SJCRH30 (cell line): ENCODE measurements at places on chromosomes 2 and 18. TPM values are rescaled to one million over a fixed set of nuclear protein-coding genes. Genes with fewer than 3 reads are reported as not detected.

- no peaks in the 10 kb centered on the region for H3K27me3 ChIP-seq
- H3K36me3 ChIP-seq: no peaks in the 10 kb centered on the region
- H3K27ac ChIP-seq: no peak overlapping the region
- H3K4me3 ChIP-seq: no peak overlapping the region
- H3K4me1 ChIP-seq: no peaks in the 10 kb centered on the region; the same call in 1 of the 2 replicates
Measured at GRCh38 chr18:48990481-48991318, 39.9 kb upstream of the SMAD7 start.

ESCO1 gene
- total RNA-seq: 14.5 and 16.5 TPM in 2 replicates

LHCGR gene
- total RNA-seq: not detected in 2 replicates

GRCh38 chr2:132875193-132875592 is 205.2 kb upstream of the LYPD1 start:
- H3K36me3 ChIP-seq: no peaks in the 10 kb centered on the region
- no peaks in the 10 kb centered on the region for H3K27me3 ChIP-seq
- no peak overlapping the region for H3K27ac ChIP-seq
- DNase-seq: no peak
- H3K4me1 ChIP-seq: peaks cover 5% of the 10 kb centered on the region; the same call in 1 of the 2 replicates
- H3K4me3 ChIP-seq: no peak overlapping the region

GRCh38 chr2:37149626-37150322 is 7.0 kb downstream of the EIF2AK2 start:
- H3K27me3 ChIP-seq: no peaks in the 10 kb centered on the region
- no peaks in the 10 kb centered on the region for H3K4me1 ChIP-seq
- H3K27ac ChIP-seq: no peak overlapping the region

CTIF gene
- total RNA-seq: 13.6 and 14.6 TPM in 2 replicates

UGGT1 gene
- 51.1 and 51.6 TPM in 2 replicates for total RNA-seq

DNA sequence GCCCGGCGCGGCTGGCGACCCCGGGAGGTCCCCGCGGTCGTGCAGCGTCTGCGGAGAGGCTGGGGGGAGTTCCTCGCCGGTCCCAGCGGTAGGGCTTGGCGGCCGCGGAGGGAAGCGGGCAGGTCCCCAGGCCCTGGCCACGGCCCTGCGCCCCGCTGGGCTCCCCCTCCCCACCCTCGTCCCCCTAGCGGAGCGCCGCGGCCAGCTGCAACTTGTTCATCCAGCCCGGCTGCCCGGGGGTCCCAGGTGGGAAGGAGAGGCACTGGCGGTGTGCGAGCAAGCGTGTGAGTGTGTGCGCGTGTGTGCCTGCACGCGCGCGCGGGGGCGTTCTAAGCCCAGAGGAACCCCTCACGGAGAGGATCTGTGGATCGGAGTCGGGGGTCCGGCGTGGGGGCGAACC is 1.3 kb downstream of the PTPRM start:
- no peaks in the 10 kb centered on the region for H3K4me1 ChIP-seq
- peak; percentile 47 for DNase-seq
- peak overlapping the region; percentile 84 for H3K4me3 ChIP-seq

CYP20A1 gene
- 19.4 and 21.8 TPM in 2 replicates for total RNA-seq

GRCh38 chr18:43578706-43579105 is 301.4 kb upstream of the SYT4 start:
- H3K36me3 ChIP-seq: no peaks in the 10 kb centered on the region
- no peaks in the 10 kb centered on the region for H3K4me1 ChIP-seq
- no peak overlapping the region for H3K27ac ChIP-seq

- H3K36me3 ChIP-seq: no peaks in the 10 kb centered on the region
- H3K4me3 ChIP-seq: no peak overlapping the region
- H3K27me3 ChIP-seq: no peaks in the 10 kb centered on the region
- DNase-seq: no peak
Measured at GRCh38 chr18:5302606-5303005, 7.1 kb upstream of the ZBTB14 start.

GRCh38 chr2:195687320-195688086 is 30.5 kb downstream of the SLC39A10 start:
- H3K4me3 ChIP-seq: no peak overlapping the region
- DNase-seq: no peak
- peaks cover 7% of the 10 kb centered on the region; the same call in 1 of the 2 replicates for H3K36me3 ChIP-seq
- no peaks in the 10 kb centered on the region for H3K27me3 ChIP-seq
- H3K27ac ChIP-seq: no peak overlapping the region

GRCh38 chr18:33576999-33577646 is 896 bp upstream of the ASXL3 start:
- no peak for DNase-seq
- no peaks in the 10 kb centered on the region for H3K4me1 ChIP-seq
- H3K36me3 ChIP-seq: no peaks in the 10 kb centered on the region
- H3K4me3 ChIP-seq: peak overlapping the region; percentile 60
- H3K27me3 ChIP-seq: peaks cover 13% of the 10 kb centered on the region

PRSS56 gene
- total RNA-seq: 0.38 and 0.48 TPM in 2 replicates

DNA sequence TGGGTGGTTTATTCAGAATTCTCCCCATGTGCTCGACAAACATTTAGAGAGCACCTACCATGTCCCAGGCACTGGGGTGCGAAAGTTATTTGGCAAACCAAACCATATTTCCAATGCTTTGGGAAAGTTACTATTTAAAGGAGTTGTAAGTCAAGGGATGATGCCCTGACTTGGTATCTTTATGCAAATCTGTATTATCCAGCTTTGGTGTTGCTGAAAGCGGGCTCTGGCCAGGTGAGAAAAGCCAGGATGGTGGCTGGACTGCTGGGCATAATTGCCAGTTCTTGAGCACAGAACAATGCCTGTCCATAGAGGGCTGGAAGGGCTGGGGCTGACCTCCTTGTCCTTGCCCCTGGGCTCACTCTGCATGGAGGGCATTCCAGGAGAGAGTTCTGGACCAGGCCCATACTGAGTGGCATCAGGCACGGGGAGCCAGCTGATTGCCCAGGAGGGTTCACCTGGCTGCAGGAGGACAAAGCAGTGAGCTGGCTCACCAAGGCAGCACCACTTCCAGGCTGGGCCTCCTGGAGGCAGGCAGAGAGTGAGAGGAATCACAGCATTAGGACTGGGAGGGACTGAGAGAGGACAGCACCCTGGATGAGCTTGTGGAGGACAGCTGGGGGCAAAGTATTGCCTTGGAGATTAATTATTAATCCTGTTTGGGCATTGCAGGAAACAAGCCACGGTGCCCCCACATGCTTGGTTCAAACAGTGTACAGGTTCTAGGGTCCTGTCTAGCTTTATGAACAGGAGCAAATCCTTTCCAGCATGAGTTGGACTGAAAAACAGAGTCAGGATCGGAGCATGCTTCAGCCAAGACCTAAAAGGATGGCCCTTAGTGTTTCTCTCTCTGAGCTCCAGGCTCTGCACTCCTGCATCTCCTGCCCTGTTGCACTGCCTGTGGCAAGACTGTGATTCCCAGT is 7.1 kb downstream of the KHK start:
- H3K36me3 ChIP-seq: no peaks in the 10 kb centered on the region
- no peak overlapping the region for H3K4me3 ChIP-seq
- no peak for DNase-seq
- H3K4me1 ChIP-seq: no peaks in the 10 kb centered on the region
- no peak overlapping the region for H3K27ac ChIP-seq

- no peak overlapping the region for H3K4me3 ChIP-seq
- H3K27me3 ChIP-seq: no peaks in the 10 kb centered on the region
- DNase-seq: peak; percentile 81
- H3K4me1 ChIP-seq: peaks cover 21% of the 10 kb centered on the region
- H3K27ac ChIP-seq: peak overlapping the region; percentile 34
- no peaks in the 10 kb centered on the region for H3K36me3 ChIP-seq
Measured at GRCh38 chr2:108586631-108587030, 52.4 kb downstream of the LIMS1 start.

GRCh38 chr2:198191651-198192050 is 387.3 kb downstream of the PLCL1 start:
- H3K36me3 ChIP-seq: no peaks in the 10 kb centered on the region
- no peaks in the 10 kb centered on the region for H3K4me1 ChIP-seq
- DNase-seq: no peak
- no peak overlapping the region for H3K4me3 ChIP-seq
- H3K27ac ChIP-seq: no peak overlapping the region

GRCh38 chr2:9377461-9378097 is 45.7 kb downstream of the ITGB1BP1 start:
- no peaks in the 10 kb centered on the region for H3K27me3 ChIP-seq
- H3K27ac ChIP-seq: peak overlapping the region; percentile 18; the same call in 1 of the 2 replicates
- peaks cover 13% of the 10 kb centered on the region for H3K36me3 ChIP-seq

RAB31 gene
- 7.1 and 8.1 TPM in 2 replicates for total RNA-seq

GRCh38 chr2:156908825-156909224 is 348.7 kb upstream of the GALNT5 start:
- no peak overlapping the region for H3K4me3 ChIP-seq
- no peak for DNase-seq
- no peaks in the 10 kb centered on the region for H3K27me3 ChIP-seq
- H3K4me1 ChIP-seq: no peaks in the 10 kb centered on the region
- no peaks in the 10 kb centered on the region for H3K36me3 ChIP-seq

DNA sequence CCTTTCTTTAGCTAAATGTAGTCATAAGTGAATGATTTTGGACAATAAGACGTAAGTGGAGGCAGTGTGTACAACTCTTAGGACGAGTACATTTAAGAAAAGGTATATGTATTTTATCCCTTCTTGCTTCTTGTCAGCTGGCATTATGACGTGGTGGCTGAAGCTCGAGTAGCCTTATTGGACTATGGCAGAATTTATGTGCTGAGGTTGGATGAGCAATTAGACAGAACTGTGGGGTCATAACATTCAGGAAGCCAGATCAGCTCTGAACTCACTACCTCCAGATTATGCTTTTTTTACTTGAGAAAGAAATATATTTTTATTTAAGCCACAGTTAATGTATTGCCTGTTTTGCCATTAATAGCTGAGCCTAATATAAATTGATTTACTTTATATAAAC is 661.5 kb downstream of the ERBB4 start:
- H3K36me3 ChIP-seq: no peaks in the 10 kb centered on the region
- H3K27ac ChIP-seq: no peak overlapping the region
- H3K4me1 ChIP-seq: no peaks in the 10 kb centered on the region
- H3K4me3 ChIP-seq: no peak overlapping the region
- H3K27me3 ChIP-seq: no peaks in the 10 kb centered on the region
- DNase-seq: no peak

DNA sequence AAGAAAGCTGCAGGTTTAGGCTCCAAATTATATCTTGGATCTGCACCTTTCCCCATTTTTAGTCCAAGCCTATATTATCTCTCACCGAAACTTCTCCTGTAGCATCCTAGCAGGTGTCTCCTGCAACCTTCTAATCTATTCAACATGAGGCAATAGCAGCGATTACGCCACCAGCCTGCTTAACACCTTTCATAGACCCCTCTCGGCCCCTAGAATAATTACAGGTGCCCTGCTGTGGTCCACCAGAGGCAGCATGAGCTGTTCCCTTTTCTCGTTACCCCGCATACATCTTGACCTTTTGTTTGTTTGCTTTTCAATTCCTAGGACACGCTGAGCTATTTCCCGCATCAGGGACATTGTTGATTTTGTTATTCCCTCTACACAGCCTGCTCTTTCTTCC is 361.9 kb downstream of the CYRIA start:
- no peaks in the 10 kb centered on the region for H3K27me3 ChIP-seq
- DNase-seq: no peak
- no peaks in the 10 kb centered on the region for H3K36me3 ChIP-seq

B3GNT7 gene
- 0.04 TPM in 1 of 2 replicates, not detected in the other for total RNA-seq

DNA sequence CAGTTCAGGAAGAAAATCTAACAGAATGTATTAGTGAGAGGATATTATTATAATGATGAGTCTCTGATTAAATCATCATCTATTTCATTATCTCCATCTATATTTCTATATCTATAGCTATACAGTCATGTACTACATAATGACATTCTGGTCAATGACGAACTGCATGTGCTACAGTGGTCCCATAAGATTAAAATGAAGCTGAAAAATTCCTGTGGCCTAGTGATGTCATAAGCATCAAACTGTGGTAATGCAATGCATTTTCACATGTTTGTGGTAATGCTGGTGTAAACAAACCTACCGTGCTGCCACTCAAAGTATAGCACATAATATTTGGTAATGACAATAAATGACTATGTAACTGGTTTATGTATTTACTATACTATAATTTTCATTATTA is 1127.9 kb upstream of the CHAC2 start:
- no peaks in the 10 kb centered on the region for H3K36me3 ChIP-seq
- H3K27ac ChIP-seq: no peak overlapping the region
- no peak for DNase-seq
- no peak overlapping the region for H3K4me3 ChIP-seq
- H3K4me1 ChIP-seq: no peaks in the 10 kb centered on the region

DNA sequence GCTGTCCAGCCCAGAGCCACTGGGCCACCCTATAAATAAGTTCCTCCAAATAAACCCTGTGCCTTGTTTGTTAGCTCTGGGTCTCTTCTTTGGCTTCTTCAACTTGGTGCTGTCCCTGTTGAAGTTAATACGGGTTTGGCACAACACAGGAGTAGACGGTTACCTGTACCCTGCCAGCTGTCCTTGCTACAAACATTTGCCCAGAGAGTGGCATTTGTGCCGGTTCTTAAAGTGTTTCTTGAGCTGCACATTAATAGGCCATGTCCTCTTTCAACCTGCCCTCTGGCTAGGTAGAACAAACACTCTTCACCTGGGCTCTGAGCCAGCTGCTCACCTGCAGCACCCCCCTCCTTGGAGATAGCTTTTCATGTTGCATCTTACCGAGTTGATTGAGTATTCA is 139.2 kb downstream of the NEDD4L start:
- no peak overlapping the region for H3K4me3 ChIP-seq
- no peak for DNase-seq
- no peaks in the 10 kb centered on the region for H3K36me3 ChIP-seq
- H3K27me3 ChIP-seq: no peaks in the 10 kb centered on the region
- no peaks in the 10 kb centered on the region for H3K4me1 ChIP-seq

TLX2 gene
- total RNA-seq: not detected in 2 replicates

DNA sequence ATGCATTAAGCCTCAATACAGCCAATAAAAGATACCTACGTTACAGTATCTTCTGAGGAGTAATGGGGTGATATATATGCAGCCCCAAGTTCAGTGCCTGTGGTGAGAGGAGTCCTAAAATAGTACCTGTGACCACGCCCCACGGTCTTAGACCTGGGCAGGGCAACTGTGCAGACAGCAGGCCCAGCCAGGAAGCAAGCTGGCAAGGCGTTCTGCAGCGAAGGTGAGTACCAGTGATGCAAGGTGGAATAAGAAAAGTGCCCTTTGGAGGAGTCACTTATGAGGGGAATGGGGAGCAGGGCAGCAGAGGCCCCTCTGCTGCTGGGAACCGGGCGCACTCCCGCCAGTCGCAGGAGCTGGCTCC is 12.7 kb upstream of the MAP3K2 start:
- no peaks in the 10 kb centered on the region for H3K36me3 ChIP-seq
- no peak overlapping the region for H3K4me3 ChIP-seq
- no peaks in the 10 kb centered on the region for H3K27me3 ChIP-seq

CHRNG gene
- total RNA-seq: 25.2 and 36.6 TPM in 2 replicates

NRP2 gene
- total RNA-seq: 57.5 and 76.4 TPM in 2 replicates

DNA sequence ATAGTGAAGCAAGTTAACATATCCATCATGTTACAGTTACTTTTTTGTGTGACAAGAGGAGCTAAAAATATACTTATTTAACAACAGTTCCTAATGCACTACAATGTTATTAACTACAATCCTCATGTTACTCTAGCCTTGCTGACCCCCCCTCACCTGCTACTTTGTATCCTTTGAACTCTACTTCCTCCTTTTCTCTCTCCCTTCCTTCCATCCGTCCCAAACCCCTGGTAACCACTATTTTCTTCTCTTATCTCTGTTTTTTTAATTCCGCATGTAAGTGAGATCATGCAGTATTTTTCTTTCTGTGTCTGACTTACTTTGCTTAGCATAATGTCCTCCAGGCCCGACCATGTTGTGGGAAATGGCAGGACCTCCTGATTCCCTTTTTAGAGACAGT is 59.4 kb downstream of the NPAS2 start:
- H3K4me3 ChIP-seq: no peak overlapping the region
- no peak for DNase-seq
- no peaks in the 10 kb centered on the region for H3K4me1 ChIP-seq
- no peaks in the 10 kb centered on the region for H3K36me3 ChIP-seq

- H3K4me1 ChIP-seq: peaks cover 7% of the 10 kb centered on the region; the same call in 1 of the 2 replicates
- no peak for DNase-seq
- H3K27me3 ChIP-seq: 0 out of 2 replicates have a peak, but pooled peaks cover 6% of the 10 kb centered on the region
- no peak overlapping the region for H3K27ac ChIP-seq
- H3K4me3 ChIP-seq: no peak overlapping the region
- no peaks in the 10 kb centered on the region for H3K36me3 ChIP-seq
Measured at GRCh38 chr2:191569025-191569424, 108.9 kb upstream of the NABP1 start.

STEAP3 gene
- total RNA-seq: 2.2 and 2.6 TPM in 2 replicates
